Stimulated activated CD4-positive, alpha-beta T cell treated with anti-CD3 and anti-CD28 coated beads, TNF-alpha, amount 100 ng/mL, for 4 hours (primary cell): ENCODE measurements at places on chromosomes 1 and 21.

GRCh38 chr1:17201201-17202021 is 3.5 kb upstream of the PADI1 start:
- DNase-seq = no peak

GRCh38 chr1:203640723-203641502 is 14.3 kb downstream of the ATP2B4 start:
- no peak for DNase-seq

- DNase-seq = no peak
These were observed 58.6 kb upstream of the HIVEP3 start for GRCh38 chr1:41977326-41977725.

GRCh38 chr1:1069056-1069710 is 4.9 kb downstream of the RNF223 start:
- peak; percentile 82 for DNase-seq

DNA sequence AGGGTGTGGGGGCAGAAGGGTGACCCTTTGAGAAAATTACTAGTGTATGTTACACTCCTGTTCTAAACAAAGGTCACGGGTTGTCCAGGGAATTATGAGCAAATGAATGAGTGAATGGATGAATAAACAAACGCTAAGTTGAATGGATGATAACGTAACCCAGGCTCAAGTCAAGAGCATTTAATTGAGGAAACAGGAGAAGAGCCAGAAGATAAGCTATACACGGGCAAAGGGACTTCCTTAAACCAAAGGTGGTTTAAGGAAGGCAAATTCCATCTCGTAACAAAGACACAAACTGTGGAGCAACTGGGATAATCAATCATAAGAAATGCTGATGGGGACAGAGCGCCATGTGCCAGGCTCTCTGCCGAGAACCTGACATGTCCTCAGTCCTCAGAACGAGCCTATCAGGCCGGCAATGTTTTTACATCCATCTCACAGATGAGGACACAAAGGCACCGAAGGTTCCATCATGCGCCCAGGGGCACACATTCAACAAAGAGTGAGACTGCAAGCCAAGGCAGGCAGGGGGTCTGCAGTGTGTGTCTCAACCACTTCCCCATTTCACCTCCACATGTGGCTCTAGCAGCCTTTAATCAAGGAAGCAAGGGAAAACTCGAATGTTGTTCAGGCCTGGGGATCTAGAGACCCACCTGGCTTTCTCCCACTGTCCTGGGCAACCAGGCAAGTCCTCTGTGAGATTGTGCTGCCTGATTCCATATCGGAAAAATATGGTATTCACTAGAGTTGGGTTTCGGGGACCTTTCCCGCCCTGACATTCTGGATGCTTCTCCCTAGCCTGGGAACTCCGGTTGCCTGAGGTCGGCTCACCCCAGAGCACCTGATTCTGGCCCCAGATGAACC is 126.8 kb upstream of the EDN2 start:
- no peak for DNase-seq

- DNase-seq = no peak
These were observed 60.6 kb downstream of the UBIAD1 start for GRCh38 chr1:11333631-11334030.

DNA sequence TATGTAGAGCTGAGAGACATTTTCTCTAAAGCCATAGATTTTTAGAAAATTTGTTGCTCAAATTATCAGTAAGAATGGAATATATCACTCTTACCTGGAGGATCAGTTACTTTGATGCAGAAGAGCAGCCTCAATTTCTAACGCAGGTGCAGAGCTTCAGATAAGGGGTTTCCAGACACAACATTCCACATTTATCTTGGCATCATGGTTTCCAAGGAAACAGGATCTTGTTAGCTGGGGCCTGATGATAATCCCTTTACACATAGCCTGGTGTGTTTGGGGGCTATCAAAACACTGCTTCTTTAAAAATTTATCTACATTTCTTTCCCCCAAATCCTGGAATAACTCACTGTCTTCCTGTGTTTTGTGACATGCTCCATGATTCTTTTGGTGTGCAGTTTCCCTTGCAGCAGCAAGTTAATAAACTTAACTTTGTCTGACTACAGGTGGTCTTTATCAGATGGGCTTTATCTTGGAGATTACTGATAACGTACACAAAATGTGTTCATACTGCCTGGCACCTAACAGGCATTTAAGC is 2.7 kb upstream of the STX12 start:
- DNase-seq = no peak

GRCh38 chr1:34500451-34500850 is 254.4 kb upstream of the GJB5 start:
- DNase-seq = no peak

- no peak for DNase-seq
These were observed 56.0 kb downstream of the ADARB1 start for GRCh38 chr21:45130324-45130774.

DNA sequence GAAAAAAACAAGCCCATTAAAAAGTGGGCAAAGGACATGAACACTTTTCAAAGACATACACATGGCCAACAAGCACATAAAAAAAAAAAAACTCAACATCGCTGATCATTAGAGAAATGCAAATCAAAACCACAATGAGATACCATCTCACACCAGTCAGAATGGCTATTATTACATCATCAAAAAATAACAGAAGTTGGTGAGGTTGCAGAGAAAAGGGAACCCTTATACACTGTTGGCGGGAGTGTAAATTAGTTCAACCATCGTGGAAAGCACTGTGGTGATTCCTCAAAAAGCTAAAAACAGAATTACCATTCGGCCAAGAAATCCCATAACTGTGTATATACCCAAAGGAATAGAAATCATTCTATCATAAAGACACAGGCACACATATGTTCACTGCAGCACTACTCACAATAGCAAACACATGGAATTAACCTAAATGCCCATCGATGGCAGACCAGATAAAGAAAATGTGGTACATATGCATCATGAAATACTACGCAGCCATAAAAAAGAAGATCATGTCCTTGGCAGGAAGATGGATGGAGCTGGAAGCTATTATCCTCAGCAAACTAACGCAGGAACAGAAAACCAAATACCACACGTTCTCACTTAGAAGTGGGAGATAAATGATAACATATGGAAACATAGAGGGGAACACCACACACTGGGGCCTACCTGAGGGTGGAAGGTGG is 70.1 kb downstream of the INTS7 start:
- no peak for DNase-seq
